Stimulated activated CD4-positive, alpha-beta T cell treated with anti-CD3 and anti-CD28 coated beads, Interleukin-15, amount 100 ng/mL, for 1 hour (primary cell): ENCODE measurements at places on chromosomes 16 and 17.

DNA sequence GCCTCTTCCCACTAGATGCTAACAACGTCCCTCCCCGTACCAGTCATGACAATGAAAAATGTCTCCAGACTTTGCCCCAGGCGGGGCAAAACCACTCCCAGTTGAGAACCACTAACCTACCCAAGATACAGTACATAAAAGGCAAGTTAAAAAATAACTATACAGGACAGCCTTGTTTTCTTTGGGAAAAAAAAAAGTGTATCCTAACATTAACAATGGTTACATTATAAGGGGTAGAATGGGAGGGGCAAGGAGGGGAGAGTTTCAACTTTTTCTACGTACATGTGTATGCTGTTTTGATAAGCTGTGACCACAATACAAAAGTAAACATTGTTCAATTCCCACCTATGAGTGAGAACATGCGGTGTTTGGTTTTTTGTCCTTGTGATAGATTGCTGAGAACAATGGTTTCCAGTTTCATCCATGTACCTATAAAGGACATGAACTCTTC, 94.9 kb downstream of the TOX3 start:
- DNase-seq, result no peak

DNA sequence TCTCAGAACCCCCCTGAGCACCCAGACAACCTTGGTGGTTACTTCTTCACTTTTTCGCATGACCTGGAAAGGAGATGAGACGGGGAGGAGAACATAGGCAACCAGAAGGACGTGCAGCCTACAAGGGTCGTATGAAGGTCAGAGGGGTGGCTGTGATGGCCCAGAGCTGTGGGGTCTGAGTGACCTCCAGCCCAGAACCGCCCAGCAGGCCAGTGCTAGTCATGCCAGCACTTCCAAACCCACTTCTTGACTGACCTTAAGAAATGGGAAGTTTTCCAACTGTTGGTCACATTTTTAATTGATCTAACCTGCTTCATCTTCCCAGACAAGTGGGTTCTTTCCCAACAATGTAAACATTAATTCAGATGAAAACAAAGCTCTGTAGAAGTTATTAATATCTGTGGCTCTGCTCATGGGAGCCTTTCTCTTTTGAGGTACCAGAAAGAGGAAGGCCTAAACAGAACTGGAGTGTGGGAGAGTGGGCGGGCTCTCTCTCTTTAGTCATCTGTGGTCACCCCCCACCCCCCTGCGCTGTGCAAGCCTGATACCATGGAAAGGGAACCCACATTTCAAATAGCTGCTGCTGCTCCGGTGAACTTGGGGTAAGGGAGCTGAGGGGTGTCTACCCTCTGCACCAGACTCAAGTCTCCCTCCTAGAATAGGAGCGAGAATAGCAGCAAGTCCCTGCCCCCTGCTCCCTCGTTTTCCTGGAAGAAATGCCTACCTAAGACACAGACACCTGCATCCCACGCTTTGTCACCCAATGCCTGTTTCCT, 101.6 kb downstream of the RAB11FIP4 start:
- DNase-seq, result peak; percentile 59

DNA sequence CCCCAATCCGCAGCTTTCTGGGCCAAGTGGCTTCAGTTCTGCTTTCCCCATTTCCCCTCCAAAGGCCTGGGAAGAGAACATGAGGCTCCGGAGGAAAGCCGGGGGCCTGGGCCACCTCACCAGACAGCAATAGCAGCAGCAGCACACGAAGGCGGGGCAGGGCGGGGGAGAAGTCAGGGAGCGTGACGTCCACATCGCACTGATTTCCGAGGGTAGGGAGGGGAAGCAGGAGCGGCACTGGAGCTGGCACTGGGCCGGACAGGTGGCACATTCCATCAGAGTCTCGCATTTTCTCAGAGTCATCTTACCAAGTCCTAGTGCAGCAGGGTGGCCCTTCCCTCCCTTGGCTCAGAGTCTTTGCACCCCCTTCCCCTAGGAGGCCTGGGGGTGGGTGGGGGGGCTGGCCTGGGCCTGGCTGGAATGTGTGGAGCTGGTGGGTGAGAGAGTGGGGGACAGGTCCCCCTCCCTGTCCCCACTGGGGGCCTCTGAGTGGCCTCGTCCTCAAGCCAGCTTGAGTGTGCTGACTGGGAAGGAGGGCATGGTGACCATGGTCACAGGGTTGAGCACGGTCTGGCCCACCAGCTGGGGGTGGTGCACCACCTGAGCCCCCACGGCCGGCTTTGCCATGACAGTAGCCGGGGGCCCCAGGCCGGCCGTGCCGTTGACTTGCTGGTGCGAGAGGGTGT, 14.3 kb downstream of the MNT start:
- DNase-seq, result no peak

DNA sequence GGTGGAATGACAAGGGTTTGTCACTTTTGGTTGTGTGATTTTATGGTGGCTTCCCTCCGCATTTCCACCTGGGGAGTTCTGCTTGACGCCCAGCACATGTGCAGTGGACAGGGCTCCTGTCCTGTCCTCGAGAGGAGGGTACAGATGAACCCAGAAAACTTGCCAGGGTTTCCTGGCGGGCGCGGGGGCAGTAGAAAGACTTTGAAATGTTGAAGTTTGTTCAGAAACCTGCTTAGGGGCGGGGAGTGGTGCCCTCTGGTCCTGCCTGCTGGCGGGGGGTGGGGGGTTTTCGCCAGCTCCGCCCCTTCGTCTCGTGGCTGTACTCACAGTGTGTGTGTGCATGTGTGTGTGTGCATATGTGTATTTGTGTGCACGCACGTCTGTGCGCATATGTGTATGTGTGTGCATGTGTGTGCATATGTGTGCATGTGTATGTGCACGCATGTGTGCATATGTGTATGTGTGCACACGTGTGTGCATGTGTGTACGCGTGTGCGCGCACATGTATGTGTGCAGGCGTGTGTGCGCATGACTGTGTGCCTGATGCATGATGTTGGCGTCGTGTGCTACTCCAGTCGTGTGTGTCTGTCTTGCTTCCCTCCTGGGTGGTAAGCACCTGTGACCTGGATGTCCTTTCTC, 6.8 kb downstream of the FN3KRP start:
- DNase-seq, result no peak

- peak; percentile 38 for DNase-seq
Observed at GRCh38 chr16:87963400-87963799, 12.2 kb downstream of the BANP start.

DNA sequence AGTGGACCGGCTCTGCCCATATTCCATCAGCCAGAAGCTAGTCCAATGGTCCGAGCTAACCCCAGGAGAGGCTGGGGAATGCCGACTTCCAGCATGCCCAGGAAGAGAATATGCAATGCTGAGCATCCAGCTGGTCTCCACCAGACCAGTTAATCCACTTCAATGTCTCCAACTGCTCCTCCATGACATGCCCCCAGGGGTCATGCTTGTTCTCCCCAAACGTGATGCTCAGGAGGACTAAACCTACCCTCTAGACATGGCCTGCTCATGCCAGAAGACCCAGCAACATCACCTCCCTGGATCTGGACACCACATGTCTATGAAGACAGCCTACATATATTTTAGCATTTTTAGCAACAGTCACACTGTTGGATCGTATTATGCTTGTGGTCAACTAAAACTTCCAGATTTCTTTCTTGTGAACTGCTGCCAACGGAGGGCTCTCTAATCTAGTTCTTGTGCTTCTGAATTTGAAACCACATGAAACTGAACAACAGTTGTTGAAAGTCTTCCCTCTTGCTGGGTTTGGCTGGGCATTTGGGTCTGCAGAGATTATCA, 245.1 kb downstream of the SOX9 start:
- no peak for DNase-seq

GRCh38 chr17:82786427-82786826, 34.6 kb downstream of the TBCD start:
- DNase-seq, result no peak

DNA sequence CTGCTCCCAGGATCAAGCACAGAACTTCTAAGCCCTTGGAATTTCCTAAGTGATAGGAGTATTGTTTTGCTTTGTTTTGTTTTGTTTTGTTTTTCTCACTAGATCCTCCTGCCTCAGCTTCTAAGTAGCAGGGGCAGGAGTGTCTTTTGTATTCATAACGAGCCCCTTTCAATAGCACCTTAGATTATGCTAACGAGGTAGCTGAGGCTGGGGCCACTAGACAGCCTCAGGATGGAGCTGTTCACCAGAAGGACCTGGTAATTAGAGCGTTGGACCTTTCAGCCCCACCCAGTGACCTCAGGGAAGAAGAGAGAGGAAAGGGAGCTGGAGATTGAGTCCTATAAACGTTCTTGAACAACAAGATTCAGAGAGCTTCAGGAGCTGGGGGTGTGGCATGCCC, 43.6 kb downstream of the IKZF3 start:
- DNase-seq, result no peak

DNA sequence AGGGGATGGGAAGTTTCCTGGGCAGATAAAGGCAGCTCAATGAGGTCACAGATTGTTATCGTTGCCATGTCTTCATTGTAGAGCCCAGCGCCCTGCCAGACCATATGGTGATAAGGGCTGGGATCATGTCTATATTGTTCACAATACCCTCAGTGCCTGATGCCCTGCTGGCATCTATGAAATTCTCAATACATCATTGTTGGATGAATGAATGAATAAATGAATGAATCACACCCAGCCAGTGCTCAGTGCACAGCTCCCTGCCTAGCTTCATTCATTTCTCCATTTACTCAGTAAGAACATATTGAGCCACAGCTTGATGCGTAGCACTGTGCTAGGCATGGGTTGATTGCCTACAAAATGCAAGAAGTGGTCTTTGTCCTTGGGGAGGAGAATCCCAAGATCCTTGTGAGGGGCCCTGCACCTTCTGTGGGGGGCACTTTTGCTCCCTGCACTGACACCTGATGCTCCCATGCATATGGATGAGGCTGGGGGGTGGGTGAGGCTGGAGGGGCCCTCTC, 29.7 kb downstream of the MRC2 start:
- DNase-seq, result no peak

DNA sequence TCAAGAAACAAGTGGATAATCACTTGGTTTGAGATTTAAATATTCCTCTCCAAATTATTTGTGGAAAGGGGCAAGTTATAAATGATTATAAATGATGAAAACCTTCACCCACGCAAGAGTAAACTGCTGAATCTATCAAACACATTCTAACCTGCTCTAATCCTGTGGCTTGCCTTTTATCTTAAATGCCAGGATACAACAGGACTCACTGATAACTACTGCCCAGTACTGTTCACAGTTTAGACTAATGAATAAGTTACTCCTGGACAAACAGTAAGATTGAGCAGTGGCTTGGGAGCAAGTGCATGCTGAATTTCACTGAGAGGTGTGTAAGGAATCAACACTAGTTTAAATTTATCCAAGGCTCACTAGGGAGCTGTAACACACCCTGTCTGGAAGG, 31.1 kb downstream of the IGF2BP1 start:
- no peak for DNase-seq

- no peak for DNase-seq
Observed at GRCh38 chr17:51150932-51151331, 2.4 kb upstream of the NME1 start.

GRCh38 chr16:81237282-81237681, 1.2 kb upstream of the BCO1 start:
- no peak for DNase-seq

GRCh38 chr16:88627531-88628411, 10.6 kb upstream of the IL17C start:
- DNase-seq, result no peak

DNA sequence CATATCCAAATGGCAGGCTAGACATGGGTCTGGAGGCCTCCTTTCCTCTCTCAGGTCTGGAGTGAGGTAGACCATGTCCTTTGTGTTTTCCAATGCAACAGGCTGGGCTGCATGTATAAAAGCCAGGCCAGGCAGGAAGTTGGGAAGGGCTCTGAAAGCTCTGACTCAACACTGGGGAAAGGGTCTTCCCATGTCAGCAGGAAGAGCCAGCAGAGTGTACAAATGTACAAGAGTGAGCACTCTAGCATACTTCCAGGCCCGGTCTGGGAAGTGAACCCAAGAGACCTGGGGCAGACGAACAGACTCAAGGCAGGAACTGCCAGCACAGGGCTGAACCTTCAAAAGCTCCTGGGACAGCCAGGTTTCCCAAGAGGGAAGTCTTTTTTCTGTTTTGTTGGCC, 7.0 kb downstream of the ATPAF2 start:
- no peak for DNase-seq

- no peak for DNase-seq
Observed at GRCh38 chr16:69294051-69294450, 17.1 kb upstream of the VPS4A start.

DNA sequence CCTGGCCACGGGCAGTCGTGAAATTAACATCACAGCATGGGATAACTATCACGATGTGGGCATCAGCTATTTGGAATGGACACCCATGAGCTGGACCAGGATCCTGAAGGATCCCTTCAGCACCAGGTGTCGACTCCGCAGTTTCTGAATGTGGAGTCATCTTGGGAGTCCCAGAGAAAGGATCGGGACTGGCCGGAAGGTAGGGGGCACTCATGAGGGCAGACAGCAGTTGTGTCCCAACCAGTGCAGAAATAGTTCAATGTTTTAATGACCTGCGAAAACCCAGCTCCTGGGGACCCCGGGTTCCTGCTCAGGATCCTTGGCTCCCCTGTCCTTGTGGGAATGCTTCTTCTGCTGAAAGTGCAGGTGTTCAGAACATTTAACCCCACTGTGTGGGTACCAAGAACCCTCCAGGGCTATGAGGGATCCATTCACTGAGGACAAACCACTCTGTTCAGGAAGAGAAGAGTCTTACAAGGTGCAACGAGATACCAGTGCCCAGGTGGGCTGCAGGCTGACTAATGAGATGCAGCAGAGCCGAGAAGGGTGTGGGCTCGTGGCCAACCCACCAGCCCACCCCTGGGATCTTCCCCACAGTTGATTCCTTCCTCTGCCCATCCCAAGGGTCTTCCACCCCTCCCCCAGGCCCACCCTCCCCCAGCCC, 154.8 kb downstream of the SALL1 start:
- DNase-seq, result no peak

GRCh38 chr17:55300479-55301290, 35.9 kb downstream of the HLF start:
- DNase-seq, result no peak

DNA sequence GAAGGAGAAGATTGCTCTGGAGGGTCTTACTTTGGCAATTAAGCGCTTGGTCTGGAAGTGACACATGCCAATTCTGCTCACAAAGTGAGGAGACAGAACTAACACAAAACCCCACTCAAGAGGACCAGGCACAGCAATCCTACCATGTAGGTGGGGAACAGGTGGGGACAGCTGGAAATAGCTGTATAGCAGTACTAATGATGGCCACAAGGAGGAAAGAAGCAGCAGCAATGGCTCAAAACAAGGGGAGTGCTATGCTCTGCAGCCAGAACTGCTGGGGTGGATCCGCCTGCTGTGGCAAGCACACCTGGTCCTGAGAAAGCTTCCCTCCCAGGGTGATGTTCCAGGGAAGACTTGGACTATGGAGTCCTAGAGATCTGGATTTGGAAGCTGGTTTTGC, 17.0 kb upstream of the TMEM132E start:
- DNase-seq, result no peak

GRCh38 chr16:82197540-82198240, 27.7 kb upstream of the MPHOSPH6 start:
- DNase-seq, result no peak

GRCh38 chr16:88719267-88719932, 13.1 kb downstream of the CTU2 start:
- DNase-seq, result no peak

GRCh38 chr17:75536366-75536765, 10.9 kb downstream of the LLGL2 start:
- DNase-seq, result no peak

- DNase-seq, result no peak
Observed at GRCh38 chr16:69003500-69003899, 102.0 kb upstream of the HAS3 start.
